M059J (cell line): ENCODE measurements at places on chromosomes 4 and X.

DNA sequence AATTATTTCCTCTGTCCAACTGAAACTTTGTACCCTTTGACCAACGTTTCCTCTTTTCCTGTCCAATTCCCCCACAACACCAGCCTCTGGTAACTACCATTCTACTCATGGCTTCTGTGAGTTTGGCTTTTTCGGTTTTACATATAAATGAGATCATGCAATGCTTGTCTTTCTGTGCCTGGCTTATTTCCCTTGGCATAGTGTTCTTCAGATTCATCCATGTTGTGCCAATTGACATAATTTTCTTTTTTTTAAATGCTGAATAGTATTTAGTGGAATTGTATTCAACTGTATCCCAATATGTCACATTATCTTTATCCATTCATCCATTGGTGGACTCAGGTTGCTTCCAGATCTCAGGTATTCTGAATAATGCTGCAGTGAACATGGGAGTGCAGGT is 222.5 kb upstream of the GALNTL6 start:
- no peak for DNase-seq

GRCh38 chrX:105696870-105697269 is 125.5 kb upstream of the NRK start:
- no peak for DNase-seq

DNA sequence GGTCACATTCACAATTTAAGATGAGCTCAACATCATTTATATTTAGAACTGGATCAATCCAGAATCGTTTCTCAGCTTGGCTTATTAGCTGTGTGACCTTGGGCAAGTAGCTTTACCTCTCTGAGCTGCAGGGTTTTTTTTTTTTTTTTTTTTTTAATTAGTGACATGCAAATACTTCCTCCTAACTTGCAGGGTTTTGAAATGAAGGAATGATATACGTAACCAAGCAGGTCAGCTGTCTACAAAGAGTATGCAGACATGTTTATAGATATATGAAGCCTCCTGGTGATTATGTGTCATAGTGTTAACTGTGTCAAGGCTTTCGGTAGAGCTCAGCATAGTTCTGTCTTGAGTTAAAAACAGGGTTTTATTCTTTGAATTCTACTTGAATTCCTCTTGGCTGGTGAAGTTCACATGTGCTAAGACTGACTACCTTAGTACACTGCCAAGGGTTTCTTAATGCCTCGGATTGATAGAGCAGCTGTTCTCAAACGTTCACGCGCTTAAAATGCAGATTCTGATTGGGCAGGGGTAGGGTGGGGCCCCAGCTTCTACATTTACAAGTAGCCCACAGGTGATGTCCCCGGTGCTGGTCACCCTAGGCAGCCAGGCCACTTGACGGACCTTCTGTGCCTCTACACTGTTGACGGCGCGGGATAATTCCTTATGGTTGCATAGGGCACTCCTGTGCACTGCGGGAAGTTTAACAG is 654 bp upstream of the STS start:
- DNase-seq, result no peak

DNA sequence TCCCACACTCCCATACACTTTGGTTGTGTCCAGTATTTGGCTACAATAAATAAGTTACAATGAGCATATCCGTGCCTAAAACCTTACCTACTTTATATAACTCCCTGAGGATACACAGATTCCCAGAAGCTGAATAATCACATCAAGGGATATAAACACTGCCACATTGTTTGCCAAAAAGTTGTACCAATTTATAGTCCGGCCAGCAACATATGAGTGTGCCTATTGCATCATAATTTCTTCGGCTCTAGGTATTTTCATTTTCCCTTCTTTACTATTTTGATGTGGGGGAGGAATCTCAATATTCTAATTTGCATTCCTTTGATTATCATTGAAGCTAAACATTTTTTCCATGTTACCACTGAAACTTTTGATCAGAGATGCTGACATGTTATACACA is 146.4 kb downstream of the PCDH19 start:
- DNase-seq, result no peak

DNA sequence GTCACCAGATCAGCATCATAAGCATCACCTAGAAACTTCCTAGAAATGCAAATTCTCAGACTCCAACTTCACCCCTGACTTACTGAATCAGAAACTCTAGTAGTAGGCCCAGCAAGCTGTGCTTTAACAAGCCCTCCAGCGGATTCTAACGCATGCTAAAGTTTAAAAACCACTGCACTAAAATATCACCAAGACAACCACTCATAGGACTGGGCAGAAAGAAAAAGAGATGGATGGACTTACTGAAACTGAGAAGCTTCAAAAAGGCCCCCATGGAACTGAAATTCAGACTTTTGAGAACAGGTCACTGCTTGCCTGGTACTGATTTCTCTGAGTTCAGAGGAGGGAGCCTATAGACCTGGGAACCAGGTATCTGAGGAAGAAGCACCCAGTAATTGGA is 40.1 kb downstream of the FAM241A start:
- DNase-seq, result no peak

DNA sequence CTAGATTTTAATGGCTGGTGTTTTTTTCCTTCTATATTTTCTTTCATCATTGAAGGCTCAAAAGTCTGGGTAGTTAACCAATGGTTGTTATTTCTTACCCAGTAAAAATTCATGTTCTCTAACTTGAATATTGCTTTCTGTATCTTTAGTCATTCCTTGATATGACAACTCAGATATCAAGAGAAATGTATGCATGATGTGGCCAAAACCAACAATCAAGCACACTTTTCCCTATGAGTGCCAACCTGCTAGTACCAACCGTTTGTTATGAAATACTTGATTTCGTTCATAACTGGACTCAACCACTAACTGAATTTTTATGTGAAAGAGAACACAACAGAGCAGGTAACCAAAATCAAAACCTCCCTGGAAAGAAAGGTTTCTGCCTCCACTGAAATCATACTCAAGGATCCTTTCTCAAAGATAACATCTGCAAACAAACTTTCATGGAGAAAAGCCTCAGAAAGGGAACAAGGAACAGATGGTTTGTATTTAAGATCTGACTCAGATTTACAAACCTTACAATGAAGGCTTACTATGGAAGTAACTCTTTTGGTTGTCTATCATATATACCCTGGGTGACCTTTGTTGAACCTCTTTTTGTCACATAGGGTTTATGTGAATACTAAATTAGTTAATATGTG is 8.3 kb upstream of the VEGFC start:
- no peak for DNase-seq

DNA sequence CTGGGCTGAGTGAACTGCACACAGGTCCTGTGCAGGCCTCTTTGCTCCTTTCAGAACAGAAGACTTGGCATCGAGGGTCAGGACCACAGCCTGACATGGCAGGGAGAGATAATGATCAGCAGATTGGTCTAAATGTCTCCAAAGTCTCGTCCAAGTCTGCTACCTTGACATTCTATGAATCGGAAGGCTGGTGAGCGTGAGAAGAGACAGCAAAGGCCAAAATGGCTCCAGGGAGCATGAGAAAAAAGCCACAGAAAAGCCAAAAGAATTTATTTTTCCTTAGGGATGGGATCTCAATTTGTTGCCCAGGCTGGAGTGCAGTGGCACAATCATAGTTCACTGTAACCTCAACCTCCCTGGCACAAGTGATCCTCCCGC is 32.3 kb upstream of the IQSEC2 start:
- DNase-seq, result peak; percentile 80

DNA sequence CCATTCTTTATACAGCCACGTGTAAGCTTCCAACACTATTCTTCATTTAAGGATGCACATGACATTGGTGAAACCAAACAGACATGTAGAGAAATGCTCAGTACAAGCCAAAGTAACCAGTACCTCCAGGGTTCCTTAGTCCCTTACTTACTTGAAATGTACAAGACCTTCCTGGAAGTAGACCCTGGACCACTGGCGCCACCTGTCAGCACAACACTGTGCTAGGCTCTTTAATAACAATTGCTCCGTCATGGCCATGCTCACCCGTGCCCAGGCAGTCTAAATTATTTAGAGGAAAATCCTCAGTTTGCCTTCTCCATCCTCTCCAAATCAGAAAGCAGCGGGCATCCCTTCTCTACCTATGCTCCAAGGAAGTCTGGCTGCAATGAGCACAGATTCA is 52.7 kb downstream of the ADGRA3 start:
- DNase-seq, result no peak

GRCh38 chr4:119526786-119527550 is 101.6 kb downstream of the PDE5A start:
- peak; percentile 15 for DNase-seq

DNA sequence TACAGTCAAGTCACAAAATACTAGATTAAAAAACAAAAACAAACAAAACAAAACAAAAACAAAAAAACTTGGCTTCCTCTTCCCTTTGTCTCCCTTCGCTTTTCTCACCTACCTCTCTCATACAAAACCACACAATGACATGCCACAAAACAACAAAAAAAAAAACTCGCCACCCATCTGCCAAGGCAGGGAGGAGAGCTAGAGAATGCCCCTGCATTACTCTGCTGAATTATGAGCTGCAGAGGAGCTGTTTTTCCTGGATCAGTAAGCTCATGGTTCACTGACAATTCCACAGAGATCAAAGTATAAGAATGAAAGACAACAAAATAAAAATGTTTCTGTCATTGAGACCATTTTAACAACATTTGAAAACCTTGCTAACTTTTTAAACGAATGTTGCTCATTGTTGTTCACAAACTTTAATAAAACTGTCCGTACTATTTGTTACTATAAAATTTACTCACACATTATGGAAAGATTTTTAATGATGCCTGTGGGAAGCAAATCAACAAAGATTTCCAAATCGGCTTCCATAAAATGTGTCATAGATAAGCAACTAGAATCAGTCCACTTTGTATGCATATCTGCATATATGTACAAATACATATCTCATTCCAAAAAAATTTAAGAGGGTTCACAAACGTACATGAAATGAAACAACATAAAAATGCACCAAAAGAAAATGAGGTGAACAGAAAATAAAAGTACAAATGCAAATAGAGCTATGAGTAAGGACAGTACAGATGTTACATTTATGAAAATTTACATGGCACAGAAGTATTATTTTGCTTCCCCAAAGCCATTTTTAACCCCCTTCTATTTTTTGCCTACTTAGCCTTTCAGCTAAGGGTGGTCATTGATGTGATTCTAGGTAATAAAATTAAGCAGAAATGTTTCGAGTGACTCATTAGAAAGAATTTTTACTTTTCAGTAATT is 252.4 kb upstream of the FAT4 start:
- DNase-seq, result no peak

- no peak for DNase-seq
Observed at GRCh38 chrX:82081027-82081426, 879.1 kb downstream of the SH3BGRL start.

DNA sequence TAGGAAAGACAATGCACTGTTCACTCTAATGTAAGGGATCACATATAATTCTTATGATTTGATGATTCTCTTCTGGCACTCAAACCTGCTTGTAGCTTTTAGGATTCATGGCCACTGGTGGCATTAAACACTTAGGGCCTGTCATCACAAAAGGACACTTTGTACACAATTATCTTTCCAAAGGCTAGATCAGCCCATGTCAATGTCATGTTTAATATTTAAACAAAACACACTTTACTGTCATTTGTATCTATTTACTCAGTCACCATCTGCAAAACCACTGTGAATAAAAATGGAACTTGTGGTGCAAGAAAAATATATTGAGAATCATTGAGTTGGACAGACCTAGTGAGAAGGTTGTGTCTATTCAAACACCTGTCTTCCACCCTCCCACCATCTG is 83.6 kb upstream of the TTC29 start:
- DNase-seq, result no peak

DNA sequence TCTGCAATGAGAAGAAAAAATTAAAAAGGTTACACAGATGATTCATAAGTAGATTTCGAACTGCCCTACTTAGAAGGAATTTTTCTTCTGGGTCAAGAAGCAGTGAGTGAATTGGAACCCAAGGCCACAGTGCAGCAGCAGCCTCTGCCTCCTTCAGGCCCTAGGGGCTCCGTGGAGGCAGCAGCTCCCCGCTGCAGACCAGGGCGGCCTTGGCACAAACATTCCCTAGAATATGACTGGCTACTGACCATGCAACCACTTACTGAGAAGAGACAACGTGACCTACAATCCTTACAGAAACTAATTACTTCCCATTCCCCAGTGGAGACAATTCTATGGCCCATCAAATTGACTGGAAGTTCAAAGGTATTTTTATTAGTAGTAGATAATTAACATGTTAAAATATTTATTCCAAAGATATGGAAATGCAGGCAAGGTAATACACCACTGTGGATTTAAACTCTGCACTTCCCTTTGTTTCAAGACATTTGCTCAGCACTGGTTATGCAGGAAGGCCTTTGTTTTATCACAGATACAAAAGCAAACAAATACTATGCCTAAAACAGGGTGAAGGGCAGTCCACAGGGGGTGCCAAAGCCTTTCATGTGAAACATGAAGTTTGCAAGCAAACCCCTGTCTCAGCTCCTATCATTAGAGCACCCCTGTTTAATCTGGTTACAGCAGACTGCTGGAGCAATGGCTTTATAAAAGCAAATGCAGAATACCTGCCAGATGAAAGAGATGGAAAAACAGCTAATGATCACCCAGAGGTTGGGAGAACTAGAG is 59.2 kb downstream of the PCDH19 start:
- DNase-seq, result no peak

- DNase-seq, result peak; percentile 20
Observed at GRCh38 chrX:28189011-28189410, 207.8 kb upstream of the DCAF8L1 start.

DNA sequence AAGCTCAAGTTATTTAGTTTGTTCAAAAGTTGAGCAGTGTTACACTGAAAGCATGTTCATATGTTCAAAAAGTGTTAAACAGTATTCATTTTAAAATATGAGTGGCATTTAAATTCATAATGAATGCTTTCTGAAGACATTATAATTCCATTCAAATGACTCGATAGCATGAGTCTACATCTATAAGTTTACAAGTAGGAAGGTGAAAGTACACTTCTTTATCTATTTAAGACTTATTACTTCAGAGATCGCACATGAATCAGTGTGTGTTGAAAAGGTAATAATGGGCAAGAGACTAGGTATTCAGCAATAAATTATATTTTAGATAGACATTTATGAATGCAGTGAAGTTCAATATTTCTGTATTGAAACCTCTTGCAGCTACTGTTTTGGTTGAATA is 456.1 kb downstream of the GRXCR1 start:
- DNase-seq, result no peak

DNA sequence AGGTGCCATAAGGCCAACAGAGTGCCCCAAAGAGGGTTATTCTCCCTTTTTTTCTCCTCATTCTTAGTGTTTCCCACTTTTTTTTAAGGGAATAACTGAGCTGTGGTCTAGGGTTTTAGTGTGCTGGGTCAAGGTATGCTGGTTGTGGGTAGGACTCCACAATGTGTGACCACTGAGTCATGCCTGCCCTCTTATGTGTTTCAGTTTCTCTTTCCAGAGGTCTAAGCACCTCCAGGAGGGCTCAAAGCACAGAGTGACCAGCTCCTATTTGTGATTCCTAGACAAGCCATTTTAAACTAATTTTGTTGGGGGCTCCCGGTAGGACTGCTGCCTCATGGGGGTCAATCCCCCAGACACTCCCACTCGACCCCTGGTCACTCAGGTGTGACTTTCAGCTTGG is 80.5 kb upstream of the GC start:
- no peak for DNase-seq

GRCh38 chr4:24319387-24319786 is 265.0 kb downstream of the DHX15 start:
- DNase-seq, result no peak
